ENCODE measurements at places on chromosomes 7 and 10. TPM values are rescaled to one million over a fixed set of nuclear protein-coding genes. Genes with fewer than 3 reads are reported as not detected.

Gene RELN
- 3.7 TPM for total RNA-seq

Gene GET4
- total RNA-seq: 31.7 TPM

Gene METTL27
- 4.0 TPM for total RNA-seq

Gene AZGP1
- total RNA-seq: 31.8 TPM

Gene VSTM4
- 18.7 TPM for total RNA-seq

Gene PILRA
- 48.7 TPM for total RNA-seq

DNA sequence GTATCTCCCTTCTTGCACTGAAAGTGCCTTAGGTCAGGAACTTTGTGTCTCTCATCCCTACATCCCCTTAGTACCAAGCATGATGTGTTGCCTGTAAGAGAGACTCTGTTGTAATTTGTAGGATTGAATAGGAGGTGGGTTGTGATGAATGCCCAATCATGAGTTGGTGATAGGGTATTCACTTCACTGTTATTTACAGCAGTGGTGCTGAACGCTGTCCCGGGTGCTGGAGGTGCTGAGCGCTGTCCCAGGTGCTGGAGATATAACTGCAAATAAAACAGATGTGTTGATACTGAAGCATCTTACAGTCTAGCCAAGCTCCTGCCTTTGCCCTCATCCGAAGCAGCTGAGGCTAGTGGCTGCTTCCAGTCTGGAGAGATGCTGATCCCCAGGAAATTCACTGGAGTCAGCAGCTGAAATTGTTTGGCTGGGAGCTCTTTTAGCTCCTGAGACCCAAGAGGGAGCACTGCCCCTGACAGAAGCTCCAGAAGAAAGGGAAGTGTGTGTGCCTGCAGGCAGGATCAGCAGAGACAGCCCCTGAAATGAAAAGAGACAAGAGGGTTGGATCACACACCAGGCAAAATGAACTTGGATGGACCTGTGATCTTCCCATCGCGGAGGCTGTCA lies 183.4 kb downstream of the SORCS3 start:
- H3K36me3 ChIP-seq: no peaks in the 10 kb centered on the region
- no peaks in the 10 kb centered on the region for H3K27me3 ChIP-seq
- DNase-seq: no peak
- no peaks in the 10 kb centered on the region for H3K4me1 ChIP-seq

- H3K36me3 ChIP-seq: no peaks in the 10 kb centered on the region
- H3K4me3 ChIP-seq: no peak overlapping the region
- H3K27ac ChIP-seq: no peak overlapping the region
- DNase-seq: no peak
These were observed 31.4 kb upstream of the CREB3L2 start for GRCh38 chr7:138033241-138033640.

GRCh38 chr10:13658264-13658663 lies 71.5 kb downstream of the PRPF18 start:
- H3K4me1 ChIP-seq: peaks cover 23% of the 10 kb centered on the region
- H3K27me3 ChIP-seq: no peaks in the 10 kb centered on the region
- H3K4me3 ChIP-seq: no peak overlapping the region
- no peak overlapping the region for H3K27ac ChIP-seq
- H3K36me3 ChIP-seq: peaks cover 61% of the 10 kb centered on the region
- DNase-seq: no peak
